ENCODE measurements at places on chromosomes 7 and 10.

- DNase-seq: no peak
These were observed 230.1 kb upstream of the SEMA3E start for GRCh38 chr7:83879063-83879462.

GRCh38 chr7:28408105-28408959 lies 4.0 kb upstream of the CREB5 start:
- no peak for DNase-seq

- no peak for DNase-seq
These were observed 544.2 kb downstream of the CNTNAP2 start for GRCh38 chr7:146660839-146661238.

- DNase-seq: no peak
These were observed 46.7 kb downstream of the RAB18 start for GRCh38 chr10:27550823-27551222.

DNA sequence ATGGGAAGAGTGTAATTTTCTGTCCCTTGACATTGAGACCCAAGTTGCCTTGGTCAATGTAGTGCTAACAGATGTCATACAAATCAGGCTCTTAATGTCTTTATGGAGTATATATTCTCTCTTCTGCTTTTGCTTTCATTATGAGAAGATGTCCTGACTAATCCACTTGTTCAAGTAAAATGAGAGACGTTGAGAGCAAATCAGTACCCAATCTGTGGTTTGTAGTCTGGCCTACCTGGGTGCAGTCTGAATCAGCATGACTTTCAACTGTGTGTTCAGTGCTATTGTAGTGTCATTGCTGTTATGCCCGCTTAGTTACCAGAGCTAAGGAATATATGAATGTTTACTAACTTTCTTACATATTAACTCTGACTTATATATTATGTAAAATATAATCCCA lies 612.4 kb downstream of the ANKRD7 start:
- DNase-seq: no peak

Data from activated CD4-positive, alpha-beta T cell treated with anti-CD3 and anti-CD28 coated beads, Interleukin-2, amount 50 U/mL, for 4 hours (primary cell).